ELR (cell line): ENCODE measurements at places on chromosomes 2 and 18.
A peak's percentile ranks its signal among the peaks of the same experiment; 100 is the strongest.

GRCh38 chr2:98634406-98635092 is 26.2 kb downstream of the UNC50 start:
- peak; percentile 24 for DNase-seq

GRCh38 chr2:11682590-11682915 is 12.6 kb upstream of the NTSR2 start:
- DNase-seq: no peak

DNA sequence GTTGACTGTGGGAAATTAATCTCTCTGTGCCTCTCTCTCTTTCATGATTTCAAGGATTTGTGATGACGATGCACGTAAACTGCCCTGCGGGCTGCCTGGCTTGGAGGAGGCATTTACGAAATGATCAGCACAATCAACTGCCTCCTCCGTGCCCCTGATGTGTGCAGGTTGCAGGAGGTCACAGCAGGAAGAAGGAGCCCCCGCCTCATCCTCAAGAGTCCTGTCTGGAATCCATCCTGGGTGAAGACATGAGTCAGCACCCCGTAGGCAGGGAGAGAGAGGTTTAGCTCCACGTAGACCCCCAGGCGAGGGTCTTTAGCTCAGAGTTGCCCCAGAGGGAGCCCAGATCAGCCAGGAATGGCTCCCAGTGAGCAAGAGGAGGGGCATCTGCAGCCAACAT is 17.1 kb upstream of the TEX51 start:
- no peak for DNase-seq

- peak; percentile 3 for DNase-seq
Observed at GRCh38 chr18:55927831-55928230, 339.8 kb upstream of the TCF4 start.

GRCh38 chr2:20650393-20650876 is 463 bp downstream of the HS1BP3 start:
- peak; percentile 54 for DNase-seq

DNA sequence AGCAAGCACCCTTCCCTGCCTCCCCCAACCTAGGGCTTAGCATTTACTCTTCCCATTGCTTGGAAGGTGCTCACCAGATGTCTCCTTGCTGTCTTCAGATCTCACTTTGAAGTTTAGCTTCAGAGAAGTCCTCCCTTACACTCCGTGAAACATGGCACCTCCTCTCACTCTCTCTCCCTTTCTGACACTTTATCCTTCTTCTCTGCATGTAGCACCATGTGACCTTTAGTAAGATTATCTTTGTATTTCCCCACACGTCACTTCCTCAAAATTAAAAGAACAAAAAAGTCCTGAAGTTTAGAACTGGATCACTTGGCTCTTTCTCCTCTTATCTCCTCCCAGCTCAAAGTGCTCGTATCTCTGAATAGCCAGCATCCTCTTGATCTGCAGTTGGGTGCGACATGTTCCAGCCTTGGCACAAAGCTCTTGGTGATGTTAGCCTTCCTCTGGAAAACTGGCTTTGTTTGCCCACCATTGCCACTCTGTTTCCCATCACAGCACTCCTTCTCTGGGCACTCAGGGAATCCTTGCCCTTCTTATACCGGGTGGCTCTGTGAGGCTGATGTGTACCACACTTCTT is 40.6 kb upstream of the EPAS1 start:
- no peak for DNase-seq

DNA sequence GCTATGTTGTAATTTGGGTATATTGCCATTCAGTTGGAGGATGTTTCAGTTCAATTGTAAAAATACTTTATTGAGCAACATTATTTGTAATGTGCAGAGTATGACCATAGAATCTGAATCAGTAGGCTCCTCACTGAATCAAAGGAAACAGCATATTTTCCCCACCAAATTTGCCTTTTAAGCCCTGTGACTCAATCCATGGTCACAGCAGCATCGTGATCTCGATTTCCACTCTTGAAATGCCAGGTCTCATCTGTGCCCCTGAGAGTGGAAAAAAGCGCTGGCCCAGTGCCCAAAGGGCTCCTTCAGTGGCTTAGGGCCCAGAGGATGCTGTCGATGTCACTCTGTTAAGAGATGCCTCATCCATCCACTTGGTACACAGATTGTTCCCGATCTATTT is 57.5 kb downstream of the FHOD3 start:
- DNase-seq: peak; percentile 95

DNA sequence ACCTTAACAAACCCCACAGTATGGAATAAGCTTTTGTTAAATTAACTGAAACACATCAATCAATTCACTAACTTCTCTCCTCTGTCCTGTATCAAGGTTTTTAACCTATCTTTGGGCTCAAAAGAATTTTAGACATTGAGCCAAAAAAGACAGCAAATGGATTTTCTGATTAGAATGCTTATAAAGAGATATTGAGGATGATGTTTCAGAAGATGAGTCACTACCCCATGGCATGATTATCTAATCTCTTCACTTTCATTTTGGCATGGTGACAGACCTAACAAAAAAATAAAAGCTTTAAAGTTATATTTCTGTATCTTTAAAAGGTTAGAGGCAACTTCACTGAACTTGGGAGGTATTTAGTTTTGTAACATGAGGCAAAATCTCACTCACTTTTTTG is 55.5 kb downstream of the SGPP2 start:
- peak; percentile 21 for DNase-seq

DNA sequence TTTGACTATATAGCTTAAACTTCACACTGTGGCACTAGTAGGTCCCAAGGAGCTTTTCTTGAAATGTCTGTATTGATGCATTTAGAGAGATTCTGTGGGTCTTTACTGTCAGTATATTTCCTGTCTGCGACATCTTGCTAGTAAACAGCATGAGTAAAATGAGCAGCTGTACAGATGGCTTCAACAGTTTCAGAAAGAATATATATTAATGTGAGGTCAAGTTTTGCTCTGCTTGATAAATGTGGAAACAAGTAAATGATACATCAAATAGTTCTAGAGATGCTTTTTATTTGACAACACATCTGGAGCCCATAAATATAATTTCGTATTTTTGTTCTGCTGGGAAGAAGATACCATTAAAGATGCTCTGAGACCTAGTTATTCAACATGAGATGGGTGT is 310.9 kb upstream of the COL3A1 start:
- DNase-seq: no peak

- no peak for DNase-seq
Observed at GRCh38 chr2:157489983-157490382, 46.1 kb upstream of the CYTIP start.

- no peak for DNase-seq
Observed at GRCh38 chr2:141707486-141707885, 423.3 kb downstream of the LRP1B start.

DNA sequence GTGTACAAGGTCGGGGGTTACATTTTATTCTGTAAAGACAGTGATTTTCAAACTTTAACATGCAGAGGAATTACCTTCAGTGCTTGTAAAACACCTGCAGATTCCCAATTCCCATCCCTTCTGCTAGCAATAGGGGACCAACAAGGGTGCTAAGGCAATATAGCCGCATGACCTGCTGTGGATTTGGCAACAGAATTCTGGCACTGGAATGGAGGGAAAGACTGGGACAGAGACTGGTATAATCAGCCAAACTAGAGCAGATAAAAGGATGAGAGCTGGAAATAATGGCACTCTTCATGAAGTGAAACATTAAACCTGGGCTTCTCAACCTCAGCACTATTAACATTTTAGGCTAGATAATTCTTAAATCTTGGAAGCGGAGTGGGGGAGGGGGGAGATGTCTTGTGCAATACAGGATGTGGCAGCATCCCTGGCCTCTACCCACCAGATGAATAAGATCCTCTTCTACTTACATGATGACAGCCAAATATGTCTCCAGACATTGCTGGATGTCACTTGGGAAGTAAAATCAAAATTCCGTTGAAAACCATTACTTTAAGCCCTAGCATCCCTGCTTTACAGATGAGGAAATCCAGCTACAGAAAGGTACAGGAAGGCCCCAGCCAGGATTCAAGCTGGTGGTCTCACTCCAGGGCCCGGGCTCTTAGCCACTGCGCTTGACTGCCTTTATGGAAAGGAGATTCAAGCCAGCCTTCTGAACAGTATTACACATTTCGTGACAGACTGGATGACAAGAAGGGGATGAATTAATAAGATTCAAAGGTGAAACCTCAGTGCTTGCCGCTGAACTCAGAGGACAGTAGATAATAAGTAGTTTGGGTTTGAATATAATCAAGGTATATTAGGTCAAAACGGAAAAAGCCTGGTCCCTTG is 1.7 kb downstream of the EVA1A start:
- peak; percentile 44 for DNase-seq

- DNase-seq: no peak
Observed at GRCh38 chr2:239775623-239776435, 249.3 kb downstream of the NDUFA10 start.

GRCh38 chr2:232574674-232575403 is 24.4 kb downstream of the EIF4E2 start:
- peak; percentile 53 for DNase-seq

GRCh38 chr2:27922842-27923241 is 32.3 kb downstream of the BABAM2 start:
- no peak for DNase-seq

GRCh38 chr2:207734264-207734635 is 22.8 kb downstream of the CCNYL1 start:
- peak; percentile 51 for DNase-seq

DNA sequence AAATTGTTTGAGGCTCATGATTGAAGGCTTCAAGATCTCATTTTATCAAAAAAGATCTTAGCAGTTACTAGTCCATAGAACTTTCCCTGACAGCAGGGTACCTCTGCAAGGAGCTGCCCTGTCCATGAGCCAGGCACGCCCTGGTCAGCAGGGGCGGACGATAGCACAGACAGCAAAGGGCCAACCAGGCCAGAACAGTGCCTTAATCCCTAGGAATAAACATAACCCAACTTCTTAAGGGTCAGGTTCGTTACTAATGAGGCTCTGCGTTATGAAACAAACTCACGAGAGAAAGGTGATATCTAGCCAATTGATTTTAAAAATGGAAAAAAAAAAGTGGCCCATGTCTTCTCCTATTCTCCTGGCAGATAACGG is 59.2 kb downstream of the BCL2 start:
- no peak for DNase-seq

DNA sequence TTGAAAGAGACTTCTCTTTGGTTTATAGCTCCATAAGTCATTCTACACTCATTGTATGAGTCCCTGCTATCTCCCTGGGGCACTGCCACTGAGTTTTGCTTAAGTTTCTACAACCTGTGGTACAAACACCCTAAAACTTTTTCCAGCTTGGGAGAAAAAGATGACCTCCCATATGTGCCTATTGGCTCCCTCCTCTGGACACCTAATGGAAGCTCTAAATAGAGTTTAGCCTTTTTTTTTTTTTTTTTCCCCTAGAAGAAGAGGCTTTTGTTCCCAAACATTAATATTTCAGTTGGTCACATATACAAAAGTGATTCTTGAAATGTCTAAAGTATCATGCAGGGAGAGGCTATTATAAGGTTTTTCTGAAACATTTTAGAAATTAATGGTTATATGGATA is 547.2 kb upstream of the TMEFF2 start:
- DNase-seq: peak; percentile 59

- DNase-seq: no peak
Observed at GRCh38 chr18:13232971-13233786, 14.6 kb downstream of the LDLRAD4 start.

GRCh38 chr2:49753344-49753985 is 599.1 kb upstream of the FSHR start:
- DNase-seq: no peak

GRCh38 chr2:9631878-9632700 is 1.3 kb upstream of the YWHAQ start:
- no peak for DNase-seq

DNA sequence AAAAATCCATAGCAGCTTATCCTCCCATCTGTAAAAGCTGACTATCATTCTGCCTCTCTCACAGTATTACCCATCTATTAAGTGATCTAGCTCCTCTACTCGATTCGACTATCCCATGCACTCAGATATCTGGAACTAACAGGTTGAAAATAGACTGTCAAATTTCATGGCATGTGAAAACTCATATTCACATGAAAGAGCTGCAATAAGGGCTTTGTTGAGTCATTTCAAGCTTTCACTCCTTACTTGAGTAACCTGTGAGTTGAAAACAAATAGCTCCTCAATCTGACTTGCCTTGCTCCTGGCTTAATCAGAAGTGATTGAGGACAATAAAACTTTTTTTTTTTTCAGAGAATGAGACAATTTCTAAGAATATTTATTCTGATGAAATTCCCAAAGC is 192.4 kb upstream of the ERBB4 start:
- DNase-seq: peak; percentile 29

DNA sequence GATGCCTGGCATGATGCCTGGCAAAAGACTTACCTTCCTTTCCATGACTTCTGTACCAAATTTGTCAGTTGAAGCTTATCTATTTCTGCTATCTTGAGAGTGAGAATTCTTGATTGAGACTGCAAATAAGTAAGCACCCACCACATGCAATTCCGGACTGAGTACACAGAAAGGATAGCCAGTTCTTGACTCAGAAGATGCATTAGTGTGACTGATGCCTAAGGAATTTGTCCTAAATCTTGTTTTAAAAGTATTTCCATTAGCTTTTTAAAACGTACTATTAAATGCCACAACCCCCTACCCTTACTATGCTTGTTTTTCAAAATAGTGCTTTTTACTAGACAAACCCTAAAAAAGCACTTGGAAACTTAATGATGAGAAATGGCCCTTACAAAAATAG is 545 bp downstream of the MPP4 start:
- DNase-seq: peak; percentile 89

DNA sequence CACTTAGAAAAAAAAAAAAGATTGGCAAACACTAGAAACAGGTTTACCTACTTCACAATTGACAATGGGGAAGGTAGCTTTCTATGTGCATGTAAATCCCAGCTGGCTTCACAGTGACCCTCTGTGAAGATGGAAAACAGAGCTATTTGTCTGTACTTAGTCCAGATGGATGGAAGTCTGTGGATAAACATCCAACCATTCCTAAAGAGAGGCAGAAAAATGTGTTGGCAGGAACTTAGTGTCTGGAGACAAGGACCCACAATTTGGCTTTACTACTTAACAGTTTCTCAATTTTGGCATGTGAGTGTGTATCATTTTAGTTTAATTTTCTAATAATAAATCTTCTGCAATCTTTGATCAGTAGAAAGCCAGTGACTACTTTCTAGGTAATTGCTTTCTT is 154.4 kb downstream of the RAD51AP2 start:
- no peak for DNase-seq

DNA sequence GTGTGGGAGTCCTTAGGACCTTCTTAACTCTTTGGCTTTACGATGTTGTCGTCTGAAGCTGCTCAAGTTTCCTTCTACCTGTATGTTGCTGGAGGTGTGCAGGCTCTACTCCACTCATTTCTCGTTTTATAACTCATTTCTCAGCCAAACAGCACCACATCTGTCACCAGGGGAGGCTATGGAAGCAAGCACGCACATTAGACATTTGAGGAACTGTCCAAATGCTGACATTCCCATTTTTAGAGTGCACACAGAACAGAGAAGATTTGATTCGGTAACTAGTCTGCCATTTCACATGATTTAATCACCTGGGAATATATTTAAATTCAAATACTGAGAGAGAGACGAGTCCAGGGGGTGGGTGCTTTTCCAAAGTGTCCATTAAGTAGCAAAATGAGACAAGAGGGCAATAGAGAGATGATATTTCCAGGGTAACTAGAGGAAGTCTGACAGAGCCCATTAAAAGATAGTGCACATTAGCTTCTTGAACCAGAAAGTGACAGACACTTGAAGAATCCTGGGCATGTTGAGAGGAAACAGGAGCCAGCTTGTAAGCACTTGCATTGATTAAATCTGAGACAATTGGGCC is 793.3 kb downstream of the TDRD15 start:
- DNase-seq: peak; percentile 0
